NCI-H2107 (cell line): ENCODE measurements at places on chromosomes 2 and 18.

DNA sequence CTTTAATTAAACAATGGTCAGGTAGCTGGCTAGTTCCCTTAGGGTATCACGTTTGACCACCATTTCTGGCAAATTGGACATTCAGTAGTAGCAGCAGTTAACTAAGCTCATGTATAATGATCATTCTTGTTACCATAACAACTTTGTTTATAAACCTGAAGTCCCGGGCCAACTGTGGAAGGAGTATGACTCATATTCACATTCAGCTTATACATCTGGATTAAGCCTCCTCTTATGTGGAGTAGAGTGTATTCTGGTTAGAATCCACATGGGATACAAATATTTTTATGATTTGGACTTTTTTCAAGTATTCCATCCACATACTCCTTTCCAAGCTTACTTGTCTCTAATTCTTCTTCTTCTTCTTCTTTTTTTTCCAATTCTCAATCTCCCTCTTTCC, 70.3 kb upstream of the ZSWIM2 start:
- DNase-seq, result no peak

DNA sequence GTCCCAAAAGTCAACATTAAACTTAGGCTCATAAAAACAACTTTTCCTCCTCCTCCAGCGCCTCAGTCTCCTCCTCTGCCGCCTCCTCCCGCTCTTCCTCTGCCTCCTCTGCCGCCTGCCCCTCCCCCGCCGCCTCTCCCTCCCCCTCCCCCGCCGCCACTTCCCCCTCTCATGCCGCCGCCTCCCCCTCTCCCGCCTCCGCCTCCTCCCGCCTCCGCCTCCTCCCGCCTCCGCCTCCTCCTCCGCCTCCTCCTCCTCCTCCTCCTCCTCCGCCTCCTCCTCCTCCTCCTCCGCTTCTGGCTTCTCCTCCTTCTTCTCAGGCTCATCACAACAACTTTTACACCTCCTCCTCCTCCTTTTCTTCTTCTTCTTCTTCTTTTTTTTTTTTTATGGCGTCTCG, 599.9 kb downstream of the TMEM182 start:
- DNase-seq, result no peak

DNA sequence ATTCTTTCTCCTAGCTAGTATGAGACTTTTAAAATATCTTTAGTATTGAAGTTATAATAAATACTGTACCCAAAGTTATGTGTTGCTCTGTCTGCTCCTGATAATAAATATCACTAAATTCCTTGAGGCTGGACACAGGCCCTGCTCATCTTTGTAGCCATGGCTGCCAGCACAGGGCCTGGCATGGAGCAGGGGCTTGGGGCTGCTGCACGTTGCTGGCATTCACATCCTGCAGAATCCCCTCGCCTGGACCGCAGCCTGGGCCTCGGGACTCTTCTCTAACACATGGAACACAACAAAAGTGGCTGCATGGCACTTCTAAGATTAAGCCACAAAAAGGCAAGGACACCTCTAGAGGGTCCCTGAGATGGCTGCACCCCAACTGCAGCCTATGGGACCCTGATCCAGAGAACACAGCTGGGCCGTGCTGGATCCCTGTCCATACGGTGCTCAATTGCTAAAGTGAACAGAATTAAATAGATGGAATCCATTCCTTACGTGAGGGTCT, 477.5 kb upstream of the MYT1L start:
- DNase-seq, result no peak

GRCh38 chr2:24012521-24013188, 2.8 kb downstream of the MFSD2B start:
- no peak for DNase-seq

DNA sequence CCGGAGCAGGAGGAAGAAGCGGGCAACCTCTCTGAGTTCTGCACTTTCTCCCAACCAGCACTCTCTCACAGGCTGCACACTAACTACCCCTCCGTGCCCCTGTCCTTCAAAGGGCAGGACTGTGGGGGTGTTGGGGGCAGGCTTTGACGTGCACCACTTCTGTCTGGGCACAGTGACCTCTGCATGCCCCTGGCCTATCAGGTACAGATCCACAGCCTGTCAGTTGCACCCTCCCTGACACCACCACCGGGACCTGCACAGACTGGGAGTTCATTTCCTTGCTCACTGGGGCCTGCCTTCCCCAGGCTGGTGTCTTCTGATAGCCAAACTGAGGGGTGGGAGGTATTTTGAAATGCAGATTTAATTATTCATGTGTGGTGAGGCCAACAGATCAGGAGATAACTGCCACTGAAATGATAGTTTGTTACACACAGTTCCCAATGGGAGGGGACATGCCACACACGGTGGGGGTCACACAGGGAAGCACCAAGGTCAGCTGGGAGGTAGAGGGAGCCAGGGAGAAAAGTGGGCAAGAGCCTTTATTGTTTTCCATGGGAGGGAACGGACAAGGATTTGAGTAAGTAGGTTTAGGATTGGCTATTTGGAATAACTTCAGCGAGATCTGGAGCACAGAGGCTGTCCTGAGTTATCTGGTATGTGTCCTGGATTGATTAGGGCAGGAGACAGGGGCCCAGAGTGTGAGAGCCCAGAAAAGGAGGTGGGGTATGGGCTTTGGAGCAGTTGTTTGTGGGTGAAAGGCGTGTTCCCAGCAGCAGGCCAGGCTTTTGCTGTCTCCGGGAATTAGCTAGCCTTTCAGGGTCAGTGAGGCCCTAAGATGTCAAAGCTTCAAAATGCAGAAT, 251.6 kb downstream of the AFF3 start:
- DNase-seq, result no peak

DNA sequence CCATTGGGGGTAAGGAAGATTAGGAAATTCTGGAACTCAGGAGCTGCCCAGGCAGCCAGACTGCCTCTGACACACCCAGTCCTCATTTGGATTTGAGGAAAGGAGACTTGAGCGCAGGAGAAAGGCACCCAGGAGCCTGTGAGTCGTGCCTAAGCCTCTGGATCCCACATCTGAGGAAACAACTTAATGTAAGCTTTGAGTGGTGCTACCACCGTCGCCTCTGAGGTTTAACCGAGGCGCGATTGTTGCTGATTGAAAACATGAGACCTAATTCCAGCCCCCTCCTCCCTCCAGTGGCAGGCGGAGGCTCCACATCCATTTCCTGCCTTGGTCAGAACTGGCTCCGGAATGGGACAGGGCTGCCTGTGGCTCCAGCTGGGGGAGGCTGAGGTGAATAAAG, 176.7 kb upstream of the PKDCC start:
- no peak for DNase-seq

DNA sequence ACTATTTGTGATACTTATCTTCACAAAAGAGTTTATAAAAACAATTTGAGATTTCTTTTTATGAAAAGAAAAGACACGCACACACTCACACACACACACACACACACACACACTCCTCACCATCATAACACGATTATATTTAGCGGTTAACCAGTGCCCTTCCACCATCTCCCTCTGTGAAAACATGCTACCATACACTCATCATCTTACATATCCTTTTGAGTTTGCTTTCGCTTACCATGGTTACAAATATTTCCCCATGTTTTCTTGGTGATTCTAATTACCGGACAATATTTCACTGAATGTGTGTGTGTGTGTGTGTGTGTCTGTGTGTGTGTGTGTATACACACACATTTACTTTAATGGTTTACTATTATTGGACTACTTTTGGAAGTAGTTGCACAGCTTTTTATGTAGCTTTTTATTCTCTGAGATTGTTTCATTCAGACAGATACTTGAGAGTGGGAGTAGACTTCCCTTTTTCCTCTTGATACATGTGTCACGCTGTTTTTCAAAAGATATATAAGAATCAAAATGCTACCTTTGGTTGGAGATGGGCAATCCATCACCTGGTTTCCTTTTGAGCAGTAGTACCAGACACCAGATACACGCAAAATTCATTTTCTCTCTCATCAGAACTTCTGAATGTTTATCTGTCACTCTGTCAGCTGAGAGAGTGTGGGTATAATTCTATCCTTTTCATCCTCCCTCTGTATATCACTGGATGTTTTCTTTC, 138.1 kb downstream of the SETBP1 start:
- DNase-seq, result no peak

GRCh38 chr2:190838492-190838910, 42.1 kb upstream of the GLS start:
- no peak for DNase-seq

- DNase-seq, result no peak
Observed at GRCh38 chr2:64996871-64997307, 7.7 kb downstream of the SLC1A4 start.

GRCh38 chr18:1458547-1458946, 553.9 kb downstream of the ADCYAP1 start:
- DNase-seq, result no peak

- DNase-seq, result no peak
Observed at GRCh38 chr18:34461266-34461665, 236.6 kb upstream of the NOL4 start.

DNA sequence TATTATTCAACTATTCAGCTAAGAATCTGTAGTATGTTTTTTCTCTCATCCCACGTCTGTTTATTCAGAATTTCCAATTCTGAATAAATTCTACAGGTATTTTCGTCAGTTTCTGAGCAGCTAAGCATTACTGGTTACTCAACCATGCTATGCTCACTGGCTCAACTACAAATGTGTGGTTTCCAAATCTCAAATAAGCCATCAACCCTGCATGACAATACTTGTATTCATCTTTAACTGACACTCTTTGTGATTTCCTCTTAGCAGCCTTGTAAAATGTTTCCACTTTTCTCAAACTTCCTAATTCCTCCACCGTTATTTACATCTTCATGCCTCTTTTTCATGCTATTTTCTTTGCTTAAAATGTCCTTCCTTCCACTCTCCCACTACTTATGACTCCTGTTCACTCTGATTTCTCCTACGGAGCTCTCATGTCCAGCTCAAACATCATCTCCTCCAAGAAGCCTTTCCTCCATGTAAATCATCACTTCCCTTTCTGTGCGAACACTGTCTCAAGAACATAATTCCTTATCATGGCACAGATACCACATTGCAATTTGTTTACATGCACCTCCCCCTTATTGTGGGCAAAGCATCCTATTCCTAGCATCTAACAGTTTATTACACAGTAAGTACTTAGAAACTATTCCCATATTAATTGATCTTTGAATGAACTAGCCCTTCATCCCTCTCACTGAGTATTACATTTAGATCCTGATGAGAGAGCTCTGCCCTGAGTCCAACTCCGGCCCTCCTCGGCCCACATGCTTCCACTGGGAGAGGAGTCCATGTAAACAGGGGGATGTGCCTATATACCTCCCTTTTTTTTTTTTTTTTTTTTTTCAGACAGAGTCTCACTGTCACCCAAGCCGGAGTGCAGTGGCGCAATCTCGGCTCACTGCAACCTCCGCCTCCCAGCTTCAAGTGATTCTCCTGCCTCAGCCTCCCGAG, 10.5 kb downstream of the CCDC88A start:
- no peak for DNase-seq

DNA sequence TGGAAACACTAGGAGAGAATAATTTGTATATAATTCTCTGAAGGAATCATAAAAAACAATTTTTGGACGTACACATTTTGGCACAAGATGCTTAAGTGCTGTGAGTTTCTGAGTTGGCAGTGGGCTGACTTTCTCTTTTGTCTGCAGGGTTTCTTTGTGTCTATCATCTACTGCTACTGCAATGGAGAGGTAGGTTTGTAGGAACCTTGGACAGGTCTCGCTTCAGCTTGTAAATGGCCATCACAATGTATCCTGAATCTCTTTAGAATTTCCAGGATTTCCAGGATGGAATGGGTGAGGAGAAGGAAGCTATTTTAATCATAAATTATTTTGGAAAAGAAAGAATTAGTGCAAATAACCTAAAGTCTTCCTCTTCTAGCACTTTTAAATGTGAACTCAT, 83.9 kb downstream of the PTH2R start:
- DNase-seq, result no peak

DNA sequence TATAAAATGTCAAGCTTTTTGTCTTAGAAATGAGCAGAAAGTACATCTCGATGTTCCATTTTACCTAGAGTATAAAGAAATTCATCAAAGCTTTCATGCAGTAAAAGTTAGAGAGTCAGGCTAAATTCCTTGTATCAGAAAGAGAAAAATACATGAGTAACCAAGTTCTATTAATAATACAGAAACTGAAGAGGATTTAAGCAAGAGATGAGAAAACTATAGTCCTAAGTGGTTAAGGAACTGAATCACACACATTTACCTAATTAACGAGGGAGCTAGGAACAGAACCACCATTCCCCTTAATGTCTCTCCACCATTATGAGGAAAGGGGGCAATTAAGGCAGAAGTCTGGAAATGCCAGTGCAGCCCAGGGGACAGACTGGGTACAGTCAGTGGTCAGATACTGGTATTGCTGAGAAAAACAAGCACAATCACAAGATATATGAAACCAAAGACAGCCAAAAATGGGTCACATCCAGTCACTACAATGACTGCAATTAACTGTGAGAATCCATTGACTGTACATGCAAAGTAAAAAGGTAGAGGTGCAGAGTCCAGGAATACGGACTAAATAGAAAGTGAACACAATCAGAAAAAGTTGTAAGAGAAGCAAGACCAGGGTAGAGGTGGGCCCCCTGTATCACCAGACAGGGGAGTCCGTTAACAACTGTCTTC, 23.9 kb downstream of the MAP4K3 start:
- DNase-seq, result no peak

GRCh38 chr18:67145586-67146292, 370.8 kb downstream of the DSEL start:
- DNase-seq, result no peak
